Mammary epithelial cell (primary cell): ENCODE measurements at places on chromosomes 11 and 22.
A peak's percentile ranks its signal among the peaks of the same experiment; 100 is the strongest.

DNA sequence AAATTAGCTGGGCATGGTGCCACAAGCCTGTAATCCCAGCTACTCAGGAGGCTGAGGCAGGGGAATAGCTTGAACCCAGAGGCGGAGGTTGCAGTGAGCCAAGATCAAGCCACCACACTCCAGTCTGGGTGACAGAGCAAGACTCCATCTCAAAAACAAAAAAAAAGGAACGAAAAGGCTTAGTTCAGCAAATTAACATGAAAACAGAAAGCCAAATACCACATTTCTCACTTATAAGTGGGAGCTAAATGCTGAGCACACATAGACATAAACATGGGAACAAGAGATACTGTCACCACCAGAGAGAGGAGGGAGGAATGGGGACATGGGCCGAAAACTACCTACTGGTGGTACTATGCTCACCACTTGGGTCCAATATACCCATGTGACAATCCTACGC is 38.6 kb downstream of the SCGB1A1 start:
- DNase-seq: no peak

- DNase-seq: peak; percentile 8
These were observed 687 bp downstream of the ZNF202 start for GRCh38 chr11:123740787-123741158.

DNA sequence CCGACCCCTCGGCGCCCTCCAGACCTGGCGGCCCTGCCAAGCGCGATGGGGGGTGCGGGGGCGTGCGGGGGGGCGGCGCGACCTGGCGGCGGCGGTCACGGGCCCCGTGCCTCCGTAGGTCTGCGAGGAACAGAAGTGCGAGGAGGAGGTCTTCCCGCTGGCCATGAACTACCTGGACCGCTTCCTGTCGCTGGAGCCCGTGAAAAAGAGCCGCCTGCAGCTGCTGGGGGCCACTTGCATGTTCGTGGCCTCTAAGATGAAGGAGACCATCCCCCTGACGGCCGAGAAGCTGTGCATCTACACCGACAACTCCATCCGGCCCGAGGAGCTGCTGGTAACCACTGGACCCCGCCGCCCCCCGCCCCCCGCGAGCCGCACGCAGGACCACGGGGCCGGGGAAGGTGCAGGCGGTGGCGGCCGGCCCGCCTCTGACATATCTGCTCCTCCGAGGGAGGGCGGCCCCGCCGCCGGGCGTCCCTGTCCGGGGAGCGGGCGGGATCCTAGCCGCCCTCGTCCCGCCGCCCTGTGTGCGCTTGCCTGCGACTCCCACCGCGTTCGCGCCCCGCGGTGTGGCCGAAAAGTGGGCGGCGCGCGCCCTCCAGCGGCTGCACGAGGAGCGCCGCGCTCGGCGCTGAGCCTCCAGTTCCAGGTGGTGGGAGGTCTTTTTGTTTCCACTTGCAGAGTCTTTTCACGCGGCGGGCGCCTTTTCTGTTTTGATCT is 2.1 kb downstream of the CCND1 start:
- DNase-seq: peak; percentile 71

DNA sequence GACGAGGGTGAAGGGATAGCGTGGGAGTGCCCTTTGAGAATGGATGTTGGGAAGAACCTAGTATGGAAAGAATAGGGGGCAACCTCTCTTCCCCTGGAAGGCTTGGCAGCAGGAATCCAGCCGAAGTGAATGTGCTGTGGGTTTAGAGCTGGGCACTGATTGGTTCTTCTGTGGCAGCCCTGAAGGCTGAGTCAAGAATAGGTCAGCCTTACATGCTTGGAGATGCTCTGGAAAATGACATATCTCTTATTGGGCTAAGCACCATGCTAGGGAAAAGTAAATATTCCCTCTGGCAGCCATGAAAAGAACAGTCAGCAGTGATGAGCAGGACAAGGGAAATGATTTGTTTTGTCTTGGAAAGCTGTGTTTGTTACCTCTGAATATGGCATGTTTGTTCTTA is 149.5 kb downstream of the COMMD9 start:
- DNase-seq: no peak

DNA sequence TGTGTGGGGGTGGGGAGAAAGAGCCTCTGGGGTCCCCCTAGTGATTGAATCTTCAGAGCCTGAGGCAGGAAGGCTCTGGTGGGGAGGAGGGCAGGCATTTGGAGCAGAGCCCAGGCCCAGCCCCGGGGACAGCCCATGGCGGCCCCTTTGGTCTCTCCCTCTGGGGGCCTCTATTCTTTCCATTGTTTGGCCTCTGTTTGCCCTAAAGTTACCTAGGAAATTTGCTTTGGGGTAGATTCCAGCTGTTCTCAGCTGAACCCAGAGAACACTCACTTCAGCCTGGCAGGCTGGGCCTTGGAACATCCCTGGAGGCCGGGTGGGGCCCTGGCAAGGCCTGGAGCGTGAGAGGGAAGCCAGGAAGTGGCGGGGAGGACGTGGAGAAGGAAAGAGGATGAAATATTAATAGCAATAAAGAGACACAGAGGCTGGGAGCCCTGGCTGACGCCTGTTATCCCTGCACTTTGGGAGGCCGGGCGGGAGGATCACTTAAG is 22.9 kb upstream of the A4GALT start:
- DNase-seq: no peak

GRCh38 chr11:1878137-1879031 is 13.3 kb downstream of the PRR33 start:
- DNase-seq: no peak

- no peak for DNase-seq
These were observed 2.1 kb downstream of the VPREB1 start for GRCh38 chr22:22246706-22247105.

- no peak for DNase-seq
These were observed 203.6 kb upstream of the CHORDC1 start for GRCh38 chr11:90426442-90426841.

DNA sequence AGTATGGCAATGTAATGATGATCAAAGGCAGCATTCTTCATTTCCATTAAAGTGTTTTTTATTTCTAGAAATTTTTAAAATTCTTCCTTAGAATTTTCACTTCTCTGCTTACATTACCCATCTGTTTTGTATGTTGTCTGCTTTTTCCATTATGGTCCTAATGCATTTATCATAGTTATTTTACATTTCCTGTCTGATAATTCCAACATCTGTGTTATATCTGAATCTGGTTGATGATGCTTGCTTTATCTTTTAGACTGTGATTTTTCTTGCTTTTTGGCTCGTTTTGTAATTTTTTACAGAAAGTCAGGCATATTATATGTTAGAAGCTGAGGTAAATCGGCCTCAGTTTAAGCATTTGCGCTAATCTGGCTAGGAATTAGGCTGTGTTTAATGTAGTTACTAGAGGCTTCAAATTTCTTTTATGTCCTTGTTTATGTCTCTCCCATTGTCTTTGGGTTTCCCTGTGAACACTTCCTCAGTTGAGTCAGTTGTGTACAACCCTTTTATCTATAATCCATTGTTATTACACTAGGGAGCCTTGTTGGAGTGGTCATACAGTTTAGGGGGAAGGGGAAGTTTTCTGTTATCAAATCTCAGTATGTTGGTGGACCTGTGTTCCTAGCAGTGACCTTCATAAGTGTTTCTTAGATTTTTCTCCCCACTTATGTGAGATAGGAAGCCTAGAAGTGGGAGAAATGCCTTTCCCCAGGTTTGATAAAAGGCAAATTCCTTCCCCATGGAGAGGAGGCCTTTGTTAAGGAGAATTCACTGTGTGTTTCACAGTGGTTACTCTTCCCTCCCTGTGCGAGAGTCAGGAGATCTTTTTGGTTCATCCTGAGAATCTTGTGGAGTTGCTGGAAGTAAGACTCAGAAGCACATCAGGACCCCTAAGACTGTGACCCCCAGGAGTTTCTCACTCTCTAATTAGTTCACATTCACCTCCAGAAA is 437.5 kb downstream of the INSC start:
- DNase-seq: no peak

DNA sequence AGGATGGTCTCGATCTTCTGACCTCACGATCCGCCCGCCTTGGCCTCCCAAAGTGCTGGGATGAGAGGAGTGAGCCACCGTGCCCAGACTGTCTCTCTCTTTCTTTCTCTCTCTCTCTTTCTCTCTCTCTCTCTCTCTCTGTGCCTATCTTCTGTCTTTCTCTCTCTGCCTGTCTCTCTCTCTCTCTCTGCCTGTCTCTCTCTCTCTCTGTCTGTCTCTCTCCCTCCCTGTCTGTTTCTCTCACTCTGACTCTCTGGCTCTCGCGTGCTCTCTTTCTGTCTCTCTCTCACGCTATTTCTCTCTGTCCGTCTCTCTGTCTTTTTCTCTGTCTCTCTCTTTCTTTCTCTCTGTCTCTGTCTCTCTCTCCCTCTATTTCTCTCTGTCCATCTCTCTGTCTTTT is 3911.2 kb upstream of the OR11H1 start:
- no peak for DNase-seq

DNA sequence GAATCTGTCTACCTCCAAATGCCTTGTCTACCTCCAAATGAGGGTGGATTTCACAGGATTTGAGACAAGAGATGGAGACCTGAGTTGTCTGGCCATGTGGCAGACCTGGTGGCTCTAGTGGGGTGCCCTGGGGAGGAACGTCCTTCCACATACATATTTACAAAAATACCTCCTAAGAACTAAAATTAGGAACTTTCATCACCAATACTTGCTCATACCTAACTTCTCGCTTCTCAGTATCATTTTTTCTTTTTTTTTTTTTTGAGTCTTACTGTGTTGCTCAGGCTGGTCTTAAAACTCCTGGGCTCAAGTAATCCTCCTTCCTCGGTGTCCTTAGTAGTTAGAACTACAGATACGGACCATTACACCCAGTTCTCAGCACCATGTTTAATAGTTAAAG is 117.9 kb downstream of the MED15 start:
- DNase-seq: no peak

- peak; percentile 45 for DNase-seq
These were observed 96.4 kb downstream of the KIAA1671 start for GRCh38 chr22:25048659-25049647.

DNA sequence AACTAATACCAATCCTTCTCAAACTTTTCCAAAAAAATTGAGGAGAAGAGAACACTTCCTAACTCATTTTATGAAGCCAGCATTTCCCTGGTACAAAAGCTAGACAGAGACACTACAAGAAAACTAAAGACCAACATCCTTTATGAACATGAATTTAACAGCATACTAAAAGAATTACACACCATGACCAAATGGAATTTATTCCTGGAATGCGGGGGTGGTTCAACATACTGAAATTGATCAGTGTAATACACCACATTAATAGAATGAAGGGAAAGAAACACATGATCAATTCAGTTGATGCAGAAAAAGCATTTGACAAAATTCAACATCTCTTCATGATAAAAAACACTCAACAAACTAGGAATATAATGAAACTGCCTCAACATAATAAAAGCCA is 148.1 kb downstream of the WNT7B start:
- no peak for DNase-seq

DNA sequence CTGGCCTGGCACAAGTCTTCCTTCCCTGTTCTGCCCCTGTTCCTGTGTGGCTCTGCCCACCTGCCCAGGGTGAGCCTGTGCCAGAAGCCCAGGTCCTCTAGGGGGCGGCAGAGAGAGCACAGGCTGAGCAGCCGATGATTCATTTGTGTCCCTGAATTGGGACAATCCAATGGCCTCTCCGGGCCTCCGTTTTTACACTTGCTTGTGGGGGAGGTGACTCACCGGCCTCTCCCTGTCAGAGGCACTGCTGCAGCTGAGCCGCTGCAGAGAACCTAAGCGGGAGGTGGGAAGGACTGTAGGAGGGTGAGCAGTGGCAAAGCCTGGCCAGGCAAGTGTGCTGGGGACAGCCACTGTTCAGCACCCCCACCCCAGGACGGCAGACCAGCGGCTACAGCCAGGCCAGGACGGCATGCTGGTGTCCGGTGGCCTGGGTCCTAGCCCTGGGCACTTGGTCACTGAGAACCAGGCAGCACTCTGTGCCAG is 65.2 kb upstream of the LMO1 start:
- DNase-seq: peak; percentile 88

- DNase-seq: no peak
These were observed 45.8 kb upstream of the MMP7 start for GRCh38 chr11:102576350-102576749.
